Fibroblast of skin of right biceps (primary cell): ENCODE measurements at places on chromosomes 7 and 10.

- DNase-seq = peak; percentile 18
Observed at GRCh38 chr10:61389887-61390286, 63.3 kb downstream of the TMEM26 start.

DNA sequence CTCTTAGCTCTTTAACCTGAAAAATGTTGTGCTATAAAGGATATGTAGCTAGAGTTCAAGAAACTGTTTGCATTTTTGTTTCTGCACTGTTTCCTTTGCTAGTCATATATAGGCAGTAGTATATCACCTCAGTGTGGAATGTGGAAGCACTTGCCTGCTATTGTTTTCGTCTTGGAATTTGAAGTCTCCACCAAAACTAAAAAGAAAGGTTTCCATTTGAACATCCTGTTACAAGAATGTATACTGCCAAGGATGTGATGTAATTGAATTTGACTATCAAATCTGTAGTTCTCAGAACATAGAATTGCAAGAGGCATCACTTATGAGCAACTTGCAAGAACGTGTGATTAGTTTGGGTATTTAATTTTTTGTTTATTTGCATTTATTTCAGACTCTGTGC, 51.1 kb upstream of the MEOX2 start:
- no peak for DNase-seq

GRCh38 chr7:99392659-99393354, 15.6 kb downstream of the PDAP1 start:
- DNase-seq = peak; percentile 41

DNA sequence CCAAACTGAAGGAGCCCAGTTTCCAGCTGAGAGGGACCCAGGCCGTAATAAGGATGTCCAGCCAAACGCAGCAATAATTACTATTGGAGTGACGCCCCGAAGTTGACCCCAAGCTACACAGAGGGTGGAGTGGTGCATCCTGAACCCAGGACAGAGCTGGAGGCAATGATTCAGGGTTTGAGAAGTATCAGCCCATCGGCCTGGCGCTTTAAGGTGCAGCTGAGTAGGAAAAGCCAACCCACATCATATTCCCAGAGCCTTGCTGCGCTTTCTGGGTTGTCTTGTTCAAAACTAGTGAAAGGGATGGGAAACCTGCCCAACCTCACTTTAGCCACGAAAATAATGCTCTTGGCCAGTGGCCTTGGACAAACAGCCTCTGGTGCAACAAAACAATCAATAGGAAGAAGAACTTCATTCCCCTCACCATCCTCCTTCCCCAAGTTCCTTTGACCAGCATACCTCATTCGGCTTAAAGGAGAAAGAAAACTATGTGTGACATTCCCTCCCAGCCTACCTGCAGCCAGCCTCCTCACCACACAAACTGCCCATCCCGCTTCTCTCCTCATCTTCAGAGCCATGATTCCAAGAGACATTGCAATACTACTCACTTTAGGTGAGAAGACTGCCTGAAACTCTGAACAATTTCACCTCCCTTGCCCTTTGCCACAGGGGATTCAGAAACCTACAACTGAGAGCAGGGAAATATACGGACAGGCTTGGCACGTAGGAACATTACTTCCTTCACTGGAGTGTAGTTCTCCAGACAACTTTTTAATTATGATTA, 217.2 kb upstream of the MKLN1 start:
- peak; percentile 39 for DNase-seq

DNA sequence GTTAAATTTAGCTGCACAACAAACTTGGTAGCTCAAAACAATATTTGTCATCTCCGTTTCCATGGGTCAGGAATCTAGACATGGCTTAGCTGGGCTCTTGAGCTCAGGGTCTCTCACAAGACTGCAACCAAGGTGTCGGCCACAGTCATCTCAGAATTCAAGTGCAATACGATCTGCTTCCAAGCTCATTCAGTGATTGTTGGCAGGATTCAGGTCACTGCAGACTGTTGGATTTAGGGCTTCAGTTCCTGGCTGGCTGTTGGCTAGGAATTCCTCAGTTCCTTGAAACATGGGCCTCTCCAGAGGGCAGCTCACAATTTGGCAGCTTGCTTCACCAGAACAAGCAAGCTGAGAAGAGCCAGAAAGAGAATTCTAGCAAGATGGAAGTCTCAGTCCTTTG, 17.5 kb upstream of the CHST3 start:
- DNase-seq = no peak

GRCh38 chr10:17229717-17229966, 1.6 kb downstream of the VIM start:
- no peak for DNase-seq

- no peak for DNase-seq
Observed at GRCh38 chr7:146862415-146862814, 745.8 kb downstream of the CNTNAP2 start.

DNA sequence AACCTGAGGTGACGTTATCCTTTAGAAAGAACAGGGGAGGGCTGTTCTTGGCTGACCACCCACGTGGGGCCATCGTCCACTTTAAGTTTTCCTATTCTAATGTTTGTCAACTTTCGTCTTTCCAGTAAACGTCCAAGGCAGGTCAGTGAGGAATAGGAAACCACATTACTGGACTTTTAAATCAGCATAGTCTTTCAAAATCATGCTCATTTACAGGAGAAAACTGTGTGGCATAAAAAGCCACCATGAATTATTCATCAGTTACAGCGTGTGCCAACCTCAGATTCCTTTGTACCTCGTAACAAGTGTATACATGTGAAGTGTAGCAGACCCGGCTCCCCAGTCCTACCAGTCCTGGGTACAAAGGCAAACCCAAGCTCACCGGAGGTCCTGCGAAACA, 25.1 kb upstream of the ABLIM1 start:
- DNase-seq = no peak

DNA sequence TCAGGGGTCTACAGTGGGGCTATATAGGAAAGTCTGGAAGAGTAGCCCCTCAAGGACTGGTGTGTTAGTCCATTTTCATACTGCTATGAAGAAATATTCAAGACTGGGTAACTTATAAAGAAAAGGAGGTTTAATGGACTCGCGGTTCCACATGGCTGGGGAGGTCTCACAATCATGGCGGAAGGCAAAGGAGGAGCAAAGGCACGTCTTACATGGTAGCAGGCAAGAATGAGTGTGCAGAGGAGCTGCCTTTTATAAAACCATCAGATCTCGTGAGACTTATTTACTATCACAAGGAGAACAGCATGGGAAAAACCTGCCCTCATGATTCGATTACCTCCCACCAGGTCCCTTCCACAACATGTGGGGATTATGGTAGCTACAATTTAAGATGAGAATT, 3.0 kb downstream of the FKBP14 start:
- DNase-seq = no peak

- peak; percentile 40 for DNase-seq
Observed at GRCh38 chr10:688312-689120, 952 bp downstream of the DIP2C start.
